ENCODE measurements at places on chromosomes 16 and 17.

GRCh38 chr16:88921591-88921990 is 55.1 kb upstream of the PABPN1L start:
- no peak for DNase-seq

- no peak for DNase-seq
These were observed 185.0 kb downstream of the TANC2 start for GRCh38 chr17:63150994-63151464.

- DNase-seq: no peak
These were observed 3.6 kb downstream of the PNMT start for GRCh38 chr17:39671651-39672521.

- DNase-seq: no peak
These were observed 8.2 kb upstream of the CDYL2 start for GRCh38 chr16:80812593-80812992.

GRCh38 chr17:58244963-58245362 is 6.6 kb downstream of the LPO start:
- no peak for DNase-seq

GRCh38 chr16:49854796-49855203 is 1.1 kb downstream of the ZNF423 start:
- DNase-seq: no peak

GRCh38 chr17:78944956-78945355 is 19.8 kb upstream of the TIMP2 start:
- no peak for DNase-seq

GRCh38 chr17:67482764-67483163 is 105.7 kb downstream of the PITPNC1 start:
- no peak for DNase-seq

GRCh38 chr16:4746991-4747574 is 12.7 kb downstream of the DNAAF8 start:
- DNase-seq: no peak

DNA sequence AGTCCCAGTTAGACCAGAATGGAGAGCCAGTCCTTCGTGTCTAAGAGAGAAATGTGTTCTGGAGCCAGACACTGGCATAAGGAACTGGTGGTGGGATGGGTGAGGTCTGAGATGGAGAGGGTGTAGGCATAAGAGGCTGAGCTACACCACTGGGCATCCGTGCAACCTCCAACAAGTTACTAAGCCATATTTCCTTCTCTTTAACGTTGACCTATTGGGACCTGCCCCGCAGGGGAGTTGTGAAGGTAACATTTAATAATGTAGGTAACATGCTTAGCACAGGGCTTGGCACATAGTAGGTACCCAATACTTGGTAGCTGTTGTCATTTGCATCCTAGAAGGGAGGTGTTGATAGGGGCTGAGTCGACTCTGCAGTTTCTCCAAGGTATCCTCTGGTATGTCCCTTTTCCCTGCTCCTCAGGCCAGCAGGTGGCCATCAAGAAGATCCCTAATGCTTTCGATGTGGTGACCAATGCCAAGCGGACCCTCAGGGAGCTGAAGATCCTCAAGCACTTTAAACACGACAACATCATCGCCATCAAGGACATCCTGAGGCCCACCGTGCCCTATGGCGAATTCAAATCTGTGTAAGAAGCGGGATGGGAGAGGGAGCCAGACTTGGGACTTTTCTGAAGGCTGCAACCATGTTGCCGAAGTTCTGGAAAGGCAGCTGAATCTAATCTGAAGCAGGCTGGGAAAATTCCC is 1.2 kb downstream of the MAPK7 start:
- DNase-seq: no peak

- DNase-seq: no peak
These were observed 347.4 kb downstream of the MAF start for GRCh38 chr16:79253100-79253631.

DNA sequence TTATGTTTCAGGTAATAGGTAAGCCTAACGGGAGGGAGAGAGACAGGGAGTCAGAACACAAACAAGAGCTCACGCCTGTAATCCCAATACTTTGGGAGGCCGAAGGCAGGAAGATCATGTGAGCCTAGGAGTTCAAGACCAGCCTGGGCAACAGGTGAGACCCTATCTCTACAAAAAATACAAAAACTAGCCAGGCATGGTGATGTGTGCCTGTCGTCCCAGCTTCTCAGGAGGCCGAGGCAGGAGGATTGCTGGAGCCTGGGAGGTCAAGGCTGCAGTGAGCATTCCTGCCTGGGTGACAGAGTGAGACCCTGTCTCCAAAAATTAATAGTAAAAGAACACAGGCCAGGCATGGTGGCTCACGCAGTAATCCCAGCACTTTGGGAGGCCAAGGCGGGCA is 27.4 kb downstream of the YWHAE start:
- DNase-seq: no peak

GRCh38 chr16:10933865-10934264 is 8.4 kb downstream of the DEXI start:
- no peak for DNase-seq

GRCh38 chr17:80095038-80095843 is 6.1 kb upstream of the GAA start:
- DNase-seq: no peak

DNA sequence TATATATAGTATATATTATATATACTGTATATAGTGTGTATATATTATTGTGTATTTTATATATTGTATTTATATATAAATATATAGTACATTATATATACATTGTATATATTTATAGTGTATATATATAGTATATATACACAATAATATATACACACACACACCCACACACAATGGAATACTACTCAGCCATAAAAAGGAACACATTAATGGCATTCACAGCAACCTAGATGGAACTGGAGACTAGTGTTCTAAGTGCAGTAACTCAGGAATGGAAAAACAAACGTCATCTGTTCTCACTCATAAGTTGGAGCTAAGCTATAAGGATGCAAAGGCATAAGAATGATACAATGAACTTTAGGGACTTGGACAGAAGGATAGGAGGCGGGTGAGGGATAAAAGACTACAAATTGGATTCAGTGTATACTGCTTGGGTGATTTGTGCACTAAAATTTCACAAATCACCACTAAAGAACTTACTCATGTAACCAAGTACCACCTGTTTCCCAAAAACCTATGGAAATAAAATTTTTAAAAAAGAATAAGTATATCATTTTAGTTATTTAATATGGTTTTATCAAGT is 201.9 kb upstream of the CDH11 start:
- no peak for DNase-seq

- no peak for DNase-seq
These were observed 9.1 kb upstream of the ANKFN1 start for GRCh38 chr17:56144223-56144622.

DNA sequence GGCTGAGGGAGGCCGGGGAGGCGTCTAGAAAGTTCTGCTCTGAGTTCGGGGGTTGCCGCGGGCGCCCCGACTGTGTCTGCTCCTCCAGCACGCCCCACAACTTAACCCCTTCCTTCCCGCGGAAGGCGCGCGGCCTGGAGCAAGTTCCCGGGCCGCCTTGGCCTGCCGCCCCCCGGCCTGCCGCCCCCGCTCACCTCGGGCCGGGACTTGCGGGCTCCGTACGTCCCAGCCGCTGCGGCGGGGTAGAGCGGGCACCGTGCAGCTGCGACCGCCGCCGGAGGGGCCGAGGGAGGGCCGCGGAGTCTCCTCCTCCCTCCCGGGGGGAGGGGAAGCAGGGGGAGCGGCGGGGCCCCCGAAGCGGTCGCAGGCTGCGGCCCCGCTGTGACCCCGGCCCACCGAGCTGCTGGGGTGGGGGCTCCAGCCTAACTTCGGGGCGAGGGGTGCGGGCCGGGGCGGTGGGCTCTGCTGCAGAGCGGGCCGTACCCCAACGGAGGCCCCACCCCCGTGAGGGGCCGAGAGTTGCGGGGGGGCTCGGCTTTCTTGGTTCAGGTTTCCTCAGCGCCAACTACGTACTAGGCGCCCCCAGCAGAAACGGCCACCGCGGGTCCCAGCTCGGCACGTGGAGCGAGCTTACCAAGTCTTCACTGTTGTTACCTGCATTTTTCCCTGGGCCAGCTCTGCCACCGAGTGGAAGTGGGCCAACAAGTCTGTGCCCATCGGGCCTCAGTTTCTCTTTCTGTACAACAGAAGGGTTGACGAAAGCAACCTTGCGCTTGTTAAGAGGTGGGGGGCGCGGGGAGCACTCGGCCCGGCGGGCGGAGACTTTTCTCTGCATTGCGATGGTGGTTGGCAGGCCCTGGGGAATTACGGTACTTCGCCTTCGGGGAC is at the start of gene CCDC102A:
Gene CCDC102A (minus strand): TSS at position 266 of the 888 bp plus-strand sequence. CDS start 7,394 bp downstream, outside the sequence.
- DNase-seq: no peak

- no peak for DNase-seq
These were observed 27.6 kb upstream of the ST6GALNAC2 start for GRCh38 chr17:76612977-76613851.

GRCh38 chr17:10875984-10876555 is 38.2 kb upstream of the PIRT start:
- DNase-seq: no peak

DNA sequence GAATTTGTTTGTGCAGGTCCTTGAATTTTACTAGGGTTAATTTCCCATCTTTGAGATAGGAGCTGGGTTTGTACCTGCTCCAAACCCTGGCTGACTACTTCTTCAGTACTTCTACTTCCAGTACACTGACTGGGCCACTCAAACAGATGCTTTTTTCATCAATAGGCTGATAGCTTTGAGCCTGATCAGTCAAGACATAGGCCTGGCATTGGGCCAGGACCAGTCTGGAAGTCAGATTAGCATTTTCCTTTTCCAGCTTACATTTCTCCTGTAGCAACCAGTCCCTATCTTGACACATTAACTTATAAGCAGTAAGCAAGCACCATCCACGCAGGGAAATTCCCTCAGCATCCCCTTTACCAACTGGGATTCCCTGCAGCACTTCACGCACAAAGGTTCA is 7.5 kb upstream of the TMEM101 start:
- DNase-seq: no peak

- DNase-seq: no peak
These were observed 75.6 kb downstream of the ABR start for GRCh38 chr17:1104222-1104621.

DNA sequence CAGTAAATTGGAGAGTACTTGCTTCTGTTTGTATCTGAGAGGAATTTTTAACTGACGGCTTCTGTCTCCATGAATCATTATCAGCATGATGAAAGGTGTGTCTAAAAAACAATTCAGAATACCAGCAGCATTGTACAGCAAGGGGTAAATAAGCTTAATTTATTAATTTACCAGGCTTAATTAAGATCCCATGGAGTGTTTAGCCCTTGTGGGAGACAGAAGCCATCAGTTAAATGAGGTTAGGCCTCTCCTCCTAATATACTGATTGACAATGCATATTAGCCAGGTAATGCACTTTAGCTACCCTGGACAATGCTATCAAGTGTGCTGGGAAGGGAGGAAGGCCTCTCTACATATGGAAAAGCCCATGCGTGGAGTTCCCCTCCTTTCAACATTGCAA is 53.4 kb downstream of the IGF2BP1 start:
- DNase-seq: no peak

- no peak for DNase-seq
These were observed 1.8 kb downstream of the SOX8 start for GRCh38 chr16:983044-984030.

GRCh38 chr16:29727452-29727851 is 18.3 kb downstream of the C16orf54 start:
- DNase-seq: no peak

- no peak for DNase-seq
These were observed 26.4 kb downstream of the NMT1 start for GRCh38 chr17:45087504-45087975.

DNA sequence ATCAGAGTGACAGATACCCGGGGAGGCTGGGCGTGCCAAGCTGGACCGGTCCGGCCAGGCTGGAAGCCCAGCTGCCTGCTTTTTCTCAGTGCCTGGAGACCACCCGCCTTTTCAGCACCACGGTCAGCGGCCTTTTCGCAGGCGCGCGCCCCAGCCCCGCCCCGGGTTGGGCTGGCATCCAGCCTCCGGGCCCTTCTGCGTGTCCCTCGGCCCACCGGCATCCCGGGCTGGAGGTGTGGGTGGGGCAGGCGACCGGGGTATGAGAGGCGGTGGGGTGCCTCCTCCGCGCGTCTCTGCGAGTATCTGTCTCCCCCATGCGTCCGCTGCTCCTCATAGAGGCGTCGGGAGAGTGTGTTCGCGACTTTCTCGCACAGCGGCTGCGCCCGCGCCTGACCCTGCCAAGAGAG is 102.5 kb downstream of the MRM1 start:
- DNase-seq: peak; percentile 21

- no peak for DNase-seq
These were observed 14.3 kb upstream of the ARL4D start for GRCh38 chr17:43384476-43384862.

DNA sequence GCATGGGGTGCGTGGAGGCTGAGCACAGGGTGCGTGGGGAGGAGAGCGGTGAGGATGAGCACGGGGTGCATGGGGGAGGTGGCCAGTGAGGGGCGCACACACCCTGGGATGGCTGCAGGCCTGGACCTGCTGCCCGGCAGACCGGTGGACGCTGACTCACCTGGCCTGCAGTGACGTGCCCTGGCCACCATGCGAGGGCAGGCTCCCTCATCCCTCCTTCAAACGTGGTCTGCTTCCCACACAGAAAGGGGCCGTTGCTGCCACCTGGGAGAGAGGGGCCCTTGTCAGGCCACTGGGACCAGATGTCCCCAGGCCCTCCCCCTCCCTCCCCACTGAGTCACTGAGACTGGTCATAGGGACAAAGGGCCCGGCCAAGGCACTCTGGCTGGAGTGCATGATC is 20.1 kb upstream of the APRT start:
- no peak for DNase-seq

DNA sequence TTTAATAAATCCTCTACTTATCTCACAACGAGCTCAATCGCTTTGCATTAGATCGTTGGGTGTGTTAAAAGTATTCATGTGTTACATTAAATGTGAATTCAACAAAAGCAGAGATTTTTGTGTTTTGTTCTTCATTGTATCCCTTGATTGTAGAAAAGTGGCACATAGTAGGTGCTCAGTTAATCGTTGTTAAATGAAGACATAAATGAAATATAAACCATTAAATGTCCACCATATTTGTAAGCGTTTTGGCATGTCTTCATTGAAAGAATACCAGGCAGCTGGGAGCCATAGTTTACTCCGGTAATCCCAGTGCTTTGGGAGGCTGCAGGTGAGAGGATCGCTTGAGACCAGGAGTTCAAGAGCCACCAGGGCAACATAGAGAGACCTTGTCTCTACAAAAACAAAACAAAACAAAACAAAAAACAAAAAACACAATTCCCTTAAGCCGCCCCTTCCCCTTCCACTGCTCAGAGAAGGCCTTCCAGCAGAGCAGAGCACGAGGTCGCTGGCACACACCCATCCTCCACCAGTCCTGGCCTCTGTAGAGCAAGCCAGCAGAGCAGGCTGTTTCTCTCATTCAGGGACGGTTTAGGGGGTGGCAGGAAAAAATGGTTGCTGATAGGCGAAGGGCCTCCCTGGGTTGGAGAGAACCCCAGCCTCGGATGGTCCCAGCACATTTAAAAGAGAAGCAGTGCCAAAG is 673 bp upstream of the CHD9 start:
- DNase-seq: no peak

- DNase-seq: no peak
These were observed 17.8 kb upstream of the EMP2 start for GRCh38 chr16:10598157-10598556.

Data from activated gamma-delta T cell treated with anti-CD3 and anti-CD28 coated beads, Interleukin-2, amount 50 U/mL, for 16 hours (primary cell).